Transverse colon (tissue), 4 donors: ENCODE measurements at places on chromosomes 5 and 9. TPM values are rescaled to one million over a fixed set of nuclear protein-coding genes. Genes with fewer than 3 reads are reported as not detected.

DNA sequence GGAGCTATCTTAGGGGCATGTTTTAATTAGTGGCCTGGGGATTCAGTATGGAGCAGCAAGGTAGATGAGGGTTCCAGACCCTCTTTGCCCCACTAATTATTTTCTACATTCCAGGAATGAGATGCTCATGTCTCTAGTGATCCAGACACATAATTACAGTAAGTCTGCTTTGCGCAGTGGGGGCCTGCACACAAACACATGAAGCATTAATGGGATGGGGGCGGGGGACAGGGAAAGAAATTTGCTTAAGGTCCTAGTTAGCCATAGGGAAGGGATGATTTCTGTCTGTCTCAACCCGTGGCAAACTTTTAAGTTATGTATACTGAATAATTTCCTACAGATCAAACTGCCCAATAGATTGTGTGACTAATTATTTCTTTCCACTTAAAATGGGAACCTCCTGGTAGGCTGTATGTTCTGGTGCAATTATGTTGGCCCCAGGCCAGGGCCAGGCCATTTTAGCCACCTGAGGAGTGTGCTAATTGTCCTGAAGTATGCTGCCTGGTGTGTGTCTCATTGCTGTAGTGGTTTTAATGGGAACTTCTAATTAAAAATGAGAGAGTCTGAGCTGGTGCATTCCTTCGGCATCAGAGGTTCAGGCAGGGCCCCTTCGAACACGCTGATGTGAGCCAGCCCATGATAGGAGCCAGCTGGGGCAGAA, 134.4 kb downstream of the PTTG1 start:
- peak; percentile 10 for DNase-seq

DNA sequence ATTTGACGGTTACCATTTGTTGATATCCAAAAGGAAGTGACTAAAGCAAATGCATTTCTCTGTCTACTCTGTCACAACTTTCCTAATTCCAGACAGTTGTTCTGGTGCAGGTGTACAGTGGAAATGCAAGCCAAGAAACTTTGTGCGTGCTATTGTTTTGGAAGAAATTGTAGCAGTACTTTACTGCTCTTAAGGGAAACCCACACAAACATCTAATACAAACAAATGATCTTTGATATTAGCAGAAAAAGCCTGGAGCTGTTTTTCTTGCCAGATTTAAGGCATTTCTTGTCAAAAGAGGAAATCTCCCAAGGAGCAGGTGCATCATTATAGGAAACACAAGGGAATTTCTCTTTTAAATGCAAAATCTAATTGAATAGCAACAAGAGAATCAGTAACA, 2.0 kb downstream of the SNCAIP start:
- no peak for DNase-seq

GRCh38 chr5:67857502-67857901, 358.1 kb upstream of the PIK3R1 start:
- no peak for DNase-seq

- DNase-seq: peak; percentile 58
Observed at GRCh38 chr5:172872997-172873491, 39.0 kb downstream of the ERGIC1 start.

GABRA6 gene
- not detected for total RNA-seq
